SK-N-SH (cell line): ENCODE measurements at places on chromosomes 5 and 9. TPM values are rescaled to one million over a fixed set of nuclear protein-coding genes. Genes with fewer than 3 reads are reported as not detected.
A peak's percentile ranks its signal among the peaks of the same experiment; 100 is the strongest.

DNA sequence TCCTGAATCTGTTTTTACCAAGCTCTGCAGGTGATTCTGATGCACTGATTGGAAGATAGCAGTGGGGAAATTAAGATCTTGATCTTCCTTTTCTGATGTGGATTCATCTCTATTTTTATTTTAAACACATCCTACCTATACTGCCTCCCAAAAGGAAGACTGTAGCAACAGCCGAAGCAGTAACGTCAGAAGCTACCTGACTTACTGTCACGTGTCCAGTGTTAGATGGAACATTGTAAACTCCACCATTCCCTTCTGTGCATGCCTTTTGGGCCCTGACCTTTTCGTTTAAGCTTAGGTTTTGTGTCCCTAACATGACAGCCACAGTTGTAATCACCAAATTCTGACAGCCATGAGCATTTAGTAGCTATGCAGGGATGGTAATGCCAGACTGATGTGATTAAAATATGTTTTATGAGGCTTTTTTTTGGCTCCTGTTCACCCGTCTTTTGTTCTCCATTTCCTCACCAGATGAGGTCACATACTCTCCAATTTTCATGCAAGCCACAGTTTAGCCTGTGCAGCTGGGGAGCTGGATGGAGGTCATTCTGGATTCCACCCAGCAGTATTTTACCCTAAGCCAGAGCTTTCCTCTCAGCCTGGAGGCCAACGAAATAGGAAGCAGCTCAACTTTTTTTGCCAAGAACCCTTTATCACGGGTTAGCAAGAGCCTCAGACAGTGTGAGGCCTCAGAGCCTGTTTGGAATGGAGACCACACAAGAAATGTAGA lies 15.6 kb upstream of the FOXD1 start:
- H3K36me3 ChIP-seq, result no peaks in the 10 kb centered on the region
- H3K4me1 ChIP-seq, result no peaks in the 10 kb centered on the region
- H3K4me3 ChIP-seq, result no peak overlapping the region
- no peak for DNase-seq
- H3K27ac ChIP-seq, result no peak overlapping the region

DNA sequence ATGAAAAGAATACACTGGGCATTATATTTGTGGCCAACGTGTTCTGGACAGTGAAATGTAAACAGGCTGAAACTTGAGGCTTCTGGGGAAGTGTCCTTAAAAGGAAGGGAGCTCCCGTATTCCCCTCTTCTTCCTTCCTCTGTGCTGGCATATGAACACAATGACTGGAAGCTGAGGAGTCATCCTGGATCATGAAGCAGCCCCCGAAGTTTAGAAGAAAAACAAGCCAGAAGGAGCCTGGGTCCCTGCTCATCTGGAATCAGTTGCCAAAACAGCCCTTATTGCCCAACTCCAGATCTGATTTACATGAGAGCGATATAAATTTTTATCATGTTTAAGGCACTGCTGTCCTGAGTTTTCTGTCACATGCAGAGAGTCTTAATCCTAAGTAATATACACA lies 65.4 kb upstream of the SLC1A1 start:
- H3K4me3 ChIP-seq, result no peak overlapping the region
- DNase-seq, result no peak
- no peaks in the 10 kb centered on the region for H3K4me1 ChIP-seq
- no peaks in the 10 kb centered on the region for H3K27me3 ChIP-seq
- H3K27ac ChIP-seq, result no peak overlapping the region

DNA sequence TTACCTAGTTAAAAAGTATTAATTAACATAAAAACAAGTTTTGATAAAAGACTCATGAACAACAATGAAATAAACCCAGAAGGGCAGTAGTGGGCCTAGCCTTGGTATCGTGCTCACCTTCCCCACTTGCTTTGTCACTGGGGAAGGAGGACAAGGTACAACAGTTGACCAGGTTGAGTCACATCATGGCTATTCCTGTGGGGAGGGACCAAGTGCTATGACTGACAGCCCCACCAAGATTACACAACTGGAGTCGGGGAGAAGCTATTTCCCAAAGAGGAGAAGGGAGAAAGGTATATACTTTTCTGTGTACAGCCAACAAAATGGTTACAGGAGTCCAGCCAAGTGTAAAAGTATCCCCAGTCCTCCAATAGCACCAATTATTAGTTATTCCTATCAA lies 251.3 kb upstream of the RFX3 start:
- no peaks in the 10 kb centered on the region for H3K27me3 ChIP-seq
- H3K36me3 ChIP-seq, result no peaks in the 10 kb centered on the region
- no peak for DNase-seq
- no peaks in the 10 kb centered on the region for H3K4me1 ChIP-seq
- H3K4me3 ChIP-seq, result no peak overlapping the region

GRCh38 chr9:99401680-99402504 lies 179.8 kb downstream of the SEC61B start:
- H3K27ac ChIP-seq, result no peak overlapping the region
- H3K4me3 ChIP-seq, result no peak overlapping the region
- H3K4me1 ChIP-seq, result peaks cover 32% of the 10 kb centered on the region
- H3K27me3 ChIP-seq, result no peaks in the 10 kb centered on the region
- DNase-seq, result no peak
- H3K36me3 ChIP-seq, result no peaks in the 10 kb centered on the region

- peak; percentile 70 for DNase-seq
- peaks cover 11% of the 10 kb centered on the region for H3K4me1 ChIP-seq
- no peaks in the 10 kb centered on the region for H3K36me3 ChIP-seq
- H3K27me3 ChIP-seq, result no peaks in the 10 kb centered on the region
- H3K4me3 ChIP-seq, result no peak overlapping the region
Observed at GRCh38 chr9:108117795-108118194, 628.2 kb upstream of the KLF4 start.

DNA sequence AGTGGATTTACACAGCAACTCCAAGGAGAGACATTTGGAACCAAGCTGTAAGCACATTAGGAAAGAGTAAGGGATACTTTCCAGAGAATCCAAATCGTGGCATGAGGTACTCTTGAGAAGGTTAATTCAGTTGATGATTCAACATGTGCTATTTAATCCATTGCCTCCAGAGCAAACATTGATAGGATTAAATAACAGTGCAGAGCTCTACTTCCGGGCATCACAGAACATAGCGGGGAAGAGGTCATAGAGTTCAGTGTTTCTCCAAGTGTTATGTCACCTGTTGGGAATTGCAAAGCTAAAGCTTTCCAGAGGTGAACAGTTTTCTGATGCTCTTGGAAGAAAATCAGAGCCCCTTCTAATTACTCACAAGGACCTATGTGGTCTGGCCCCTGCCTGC lies 127.5 kb downstream of the PPP2R2B start:
- H3K4me1 ChIP-seq, result no peaks in the 10 kb centered on the region
- no peak overlapping the region for H3K4me3 ChIP-seq
- no peaks in the 10 kb centered on the region for H3K27me3 ChIP-seq
- H3K36me3 ChIP-seq, result peaks cover 8% of the 10 kb centered on the region
- no peak overlapping the region for H3K27ac ChIP-seq

- no peak overlapping the region; the same call in 1 of the 2 replicates for H3K27ac ChIP-seq
- no peak overlapping the region for H3K4me3 ChIP-seq
- H3K27me3 ChIP-seq, result no peaks in the 10 kb centered on the region
- H3K4me1 ChIP-seq, result peaks cover 5% of the 10 kb centered on the region; the same call in 1 of the 2 replicates
- peak; percentile 20 for DNase-seq
Observed at GRCh38 chr5:68757626-68758212, 336.1 kb upstream of the SLC30A5 start.

- no peaks in the 10 kb centered on the region for H3K36me3 ChIP-seq
- no peak overlapping the region; the same call in 1 of the 2 replicates for H3K27ac ChIP-seq
- no peak for DNase-seq
- no peaks in the 10 kb centered on the region; the same call in 1 of the 2 replicates for H3K4me1 ChIP-seq
Observed at GRCh38 chr5:159824188-159825161, 91.8 kb upstream of the ADRA1B start.

GRCh38 chr9:125982798-125983406 lies 235.7 kb downstream of the PBX3 start:
- peaks cover 2% of the 10 kb centered on the region; the same call in 1 of the 2 replicates for H3K4me1 ChIP-seq
- no peaks in the 10 kb centered on the region for H3K27me3 ChIP-seq
- no peak for DNase-seq

GRCh38 chr5:35313291-35313690 lies 83.0 kb upstream of the PRLR start:
- no peak overlapping the region for H3K4me3 ChIP-seq
- H3K27ac ChIP-seq, result no peak overlapping the region
- H3K4me1 ChIP-seq, result no peaks in the 10 kb centered on the region

- H3K4me3 ChIP-seq, result peak within 1 kb of the TSS; percentile 70
- peak; percentile 99 for DNase-seq
- peaks cover 32% of the 10 kb centered on the region for H3K4me1 ChIP-seq
- peak within 1 kb of the TSS; percentile 22; the same call in 1 of the 2 replicates for H3K27ac ChIP-seq
- H3K27me3 ChIP-seq, result no peaks in the 10 kb centered on the region
- H3K36me3 ChIP-seq, result peaks cover 4% of the 10 kb centered on the region; the same call in 1 of the 2 replicates
Observed at GRCh38 chr9:136245219-136246150, at the start of gene QSOX2. Gene QSOX2 (minus strand): TSS chr9:136245812. CDS start chr9:136245803, 9 bp downstream.

- peak; percentile 65 for DNase-seq
- H3K27ac ChIP-seq, result no peak overlapping the region
- no peaks in the 10 kb centered on the region for H3K27me3 ChIP-seq
- no peaks in the 10 kb centered on the region for H3K36me3 ChIP-seq
Observed at GRCh38 chr9:137606005-137606621, 627 bp downstream of the ARRDC1 start.

- H3K27me3 ChIP-seq, result no peaks in the 10 kb centered on the region
- H3K4me1 ChIP-seq, result no peaks in the 10 kb centered on the region
- DNase-seq, result no peak
- H3K36me3 ChIP-seq, result no peaks in the 10 kb centered on the region
- no peak overlapping the region for H3K4me3 ChIP-seq
- no peak overlapping the region for H3K27ac ChIP-seq
Observed at GRCh38 chr5:161481922-161482321, 64.6 kb downstream of the GABRB2 start.

DNA sequence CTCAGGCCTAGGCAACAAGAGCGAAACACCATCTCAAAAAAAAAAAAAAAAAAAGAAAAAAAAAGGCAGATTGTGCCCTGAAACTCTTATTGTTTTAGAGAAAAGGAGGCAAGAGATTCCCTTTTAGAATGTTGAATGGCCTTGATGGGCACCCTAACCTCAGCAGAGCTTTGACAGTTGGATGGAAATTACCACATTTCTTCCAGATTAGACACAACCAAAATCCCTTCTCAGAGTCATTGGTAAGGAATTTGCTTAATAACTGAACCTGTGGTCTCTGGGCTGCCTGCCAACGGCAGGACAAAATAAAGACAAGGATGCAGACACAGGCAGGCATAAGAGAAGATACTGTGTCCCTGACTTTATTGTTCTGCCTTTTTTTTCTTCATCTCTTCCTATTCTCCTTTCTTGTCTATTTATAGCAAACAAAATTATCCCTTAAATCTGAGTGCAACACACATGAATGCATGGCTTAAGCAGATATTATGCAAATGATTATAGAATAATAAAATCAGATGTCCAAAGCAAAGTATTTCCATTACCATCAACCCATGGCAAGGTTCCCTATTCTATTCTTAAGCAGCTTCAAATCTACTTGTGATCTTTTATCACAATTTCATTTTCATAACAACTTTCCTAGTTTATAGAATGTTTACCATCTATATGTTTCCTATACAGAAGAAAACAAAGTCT lies 37.3 kb upstream of the TRIO start:
- peak overlapping the region; percentile 56; the same call in 1 of the 2 replicates for H3K27ac ChIP-seq
- H3K36me3 ChIP-seq, result no peaks in the 10 kb centered on the region
- no peak for DNase-seq

DNA sequence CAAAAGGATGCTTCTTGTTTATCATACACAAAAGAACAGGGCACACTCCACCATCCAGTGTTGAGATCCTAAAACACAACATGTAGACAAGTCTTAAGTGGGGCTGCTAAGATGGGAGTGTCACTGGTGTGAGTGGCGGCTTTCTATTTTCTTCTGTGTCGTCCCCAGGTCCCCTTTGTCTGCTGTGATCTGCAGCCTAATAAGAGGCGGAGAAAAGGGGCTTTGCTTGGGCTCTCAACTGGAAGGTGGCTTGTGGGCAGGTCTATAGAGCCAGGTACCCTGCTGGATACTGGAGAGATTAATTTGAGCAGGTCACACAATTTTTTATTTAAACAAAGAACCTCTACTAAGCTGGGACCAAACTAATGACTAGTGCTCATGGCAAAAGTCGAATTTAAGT lies 126.1 kb upstream of the SAP30L start:
- no peaks in the 10 kb centered on the region for H3K27me3 ChIP-seq
- no peaks in the 10 kb centered on the region for H3K4me1 ChIP-seq
- no peak for DNase-seq
- no peak overlapping the region for H3K4me3 ChIP-seq

GRCh38 chr9:72292874-72293607 lies 72.0 kb downstream of the ZFAND5 start:
- no peak overlapping the region for H3K27ac ChIP-seq
- no peaks in the 10 kb centered on the region for H3K4me1 ChIP-seq
- H3K36me3 ChIP-seq, result no peaks in the 10 kb centered on the region
- DNase-seq, result no peak

DNA sequence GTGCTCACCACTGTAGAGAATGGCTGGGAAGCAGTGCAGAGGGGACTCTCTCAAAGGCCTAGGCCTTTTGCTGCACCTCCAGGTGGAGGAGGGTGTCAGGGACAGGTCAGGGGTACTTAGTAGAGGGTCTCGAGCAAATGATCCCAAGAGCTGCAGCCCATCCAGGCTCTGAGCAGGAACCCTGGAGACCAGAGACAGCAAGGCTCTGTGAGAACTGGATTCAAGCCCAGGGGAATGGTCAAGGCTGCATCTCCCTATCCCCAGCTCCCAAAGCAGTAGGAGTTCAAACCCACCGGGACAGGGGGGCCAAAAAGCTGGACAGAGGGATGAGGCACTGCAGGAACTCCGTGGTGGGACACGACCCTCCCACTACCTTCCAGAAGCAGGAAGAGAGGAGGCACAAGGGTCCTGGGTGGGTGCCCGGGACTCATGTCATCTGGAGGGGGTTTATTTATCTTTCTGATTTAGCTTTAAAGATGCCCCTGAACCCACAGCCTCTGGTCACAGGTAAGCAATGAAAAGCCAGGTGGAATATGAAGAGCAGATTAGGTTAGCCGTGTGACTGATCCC lies 124.8 kb downstream of the MVB12B start:
- no peak overlapping the region for H3K27ac ChIP-seq
- no peak for DNase-seq
- H3K27me3 ChIP-seq, result no peaks in the 10 kb centered on the region
- no peaks in the 10 kb centered on the region for H3K36me3 ChIP-seq
- H3K4me3 ChIP-seq, result no peak overlapping the region

Gene NR2F1-AS1
- polyA plus RNA-seq, result 7.4 and 8.3 TPM in 2 replicates

Gene LIX1
- 0.02 TPM in 1 of 2 replicates, not detected in the other for polyA plus RNA-seq

Gene ABCA2
- polyA plus RNA-seq, result 26.0 and 34.7 TPM in 2 replicates

Gene RHOBTB3
- 59.3 and 73.6 TPM in 2 replicates for polyA plus RNA-seq

Gene GRM6
- polyA plus RNA-seq, result not detected in 2 replicates

Gene GRXCR2
- not detected in 2 replicates for polyA plus RNA-seq

Gene SV2C
- 0.05 and 0.13 TPM in 2 replicates for polyA plus RNA-seq

Gene NSMF
- 58.6 and 58.8 TPM in 2 replicates for polyA plus RNA-seq
